IMR-90 (cell line): ENCODE measurements at places on chromosomes 5 and 9.

- DNase-seq: no peak
Observed at GRCh38 chr5:156934450-156935211, 28.4 kb downstream of the TIMD4 start.

DNA sequence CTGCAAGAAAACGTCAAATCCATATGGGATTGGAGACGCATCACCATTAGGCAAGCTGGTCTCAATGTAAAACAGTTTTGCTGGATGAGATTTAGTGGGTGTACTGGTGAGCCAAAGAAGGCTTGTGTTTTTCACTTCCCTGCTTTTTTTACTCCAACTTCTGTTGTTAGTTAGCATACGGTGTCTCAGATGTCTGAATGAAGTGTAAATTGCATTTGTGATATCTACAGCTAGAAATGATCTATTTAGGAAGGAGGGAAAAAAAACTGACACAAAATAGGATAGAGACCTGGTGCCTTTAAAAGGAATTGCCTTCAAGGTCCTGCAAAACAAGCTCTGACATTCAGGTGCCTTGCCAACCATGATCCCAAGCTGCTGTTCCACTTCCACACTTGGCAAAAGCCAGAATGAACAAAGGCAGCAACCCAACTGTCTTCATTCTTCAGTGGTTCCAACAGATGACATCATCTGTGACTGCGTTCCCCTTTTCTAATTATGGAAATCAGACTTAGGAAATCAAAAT, 104.2 kb upstream of the RAI14 start:
- peak; percentile 45 for DNase-seq

- DNase-seq: no peak
Observed at GRCh38 chr5:54632131-54632701, 114.7 kb downstream of the SNX18 start.

DNA sequence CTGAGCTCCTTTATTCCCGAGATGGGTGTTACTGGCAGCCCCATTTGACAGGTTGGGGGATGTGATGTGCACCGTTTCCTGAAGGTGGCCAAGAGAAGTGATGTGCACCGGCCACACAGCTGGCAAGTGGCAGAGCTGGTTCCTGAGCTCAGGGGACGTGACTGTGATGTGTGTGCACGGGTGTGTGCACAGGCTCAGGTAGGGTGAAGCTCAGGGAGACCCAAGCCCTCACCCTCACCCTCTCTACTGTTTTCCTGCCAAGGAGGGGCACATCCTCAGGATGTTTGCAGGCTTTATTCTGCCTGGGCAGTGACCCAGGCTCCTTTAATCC, 56.6 kb downstream of the WWC1 start:
- DNase-seq: no peak

DNA sequence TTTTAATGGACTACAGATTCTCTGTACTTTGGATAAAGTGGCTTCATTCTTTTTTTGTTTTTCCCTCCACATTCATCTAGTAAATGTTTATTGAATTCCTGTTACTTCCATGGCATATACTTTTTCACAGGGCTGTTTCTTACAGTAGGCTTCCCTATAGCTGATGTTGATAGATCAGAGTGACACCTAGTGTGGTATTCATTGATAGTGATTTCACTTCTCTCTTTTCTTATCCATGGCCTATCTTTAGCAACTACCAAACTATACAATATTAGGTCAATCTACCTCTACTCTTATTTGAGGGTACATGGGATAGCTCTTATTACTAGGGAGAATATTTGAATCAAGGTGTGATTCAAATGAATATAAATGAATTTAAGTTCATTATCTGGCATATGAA, 35.8 kb downstream of the FSD1L start:
- no peak for DNase-seq
